ENCODE measurements at places on chromosomes 12 and 14. TPM values are rescaled to one million over a fixed set of nuclear protein-coding genes. Genes with fewer than 3 reads are reported as not detected.
A peak's percentile ranks its signal among the peaks of the same experiment; 100 is the strongest.

AQP2 gene
- not detected for total RNA-seq

ZC3H14 gene
- total RNA-seq = 90.6 TPM

SERPINA10 gene
- total RNA-seq = not detected

TMEM132D gene
- 6.1 TPM for total RNA-seq

PLA2G1B gene
- total RNA-seq = not detected

DNA sequence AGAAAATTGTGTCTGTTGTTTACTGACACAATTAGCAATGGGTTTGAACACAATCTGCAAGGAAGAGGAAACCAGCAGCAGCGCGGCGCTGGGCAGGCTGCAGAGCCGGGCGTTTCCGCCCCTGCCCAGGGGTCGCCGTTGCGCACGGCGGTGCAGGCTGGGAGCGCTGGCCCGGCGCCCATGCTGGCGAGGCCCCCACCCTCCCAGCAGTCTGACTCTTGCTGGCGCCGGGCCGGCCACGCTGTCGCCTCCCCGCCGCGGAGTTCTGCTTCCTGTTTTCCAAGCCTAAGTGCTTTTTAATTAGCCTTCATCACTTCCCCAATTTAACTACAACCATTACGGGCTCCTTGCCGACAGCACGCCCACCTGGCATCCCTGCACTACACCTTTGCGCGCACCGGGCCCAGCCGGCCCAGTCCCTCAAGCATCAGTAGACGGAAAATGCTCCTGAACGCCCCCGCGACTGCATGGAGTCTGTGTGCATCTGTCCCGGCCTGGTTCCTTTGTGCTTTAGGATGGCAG lies 212.1 kb downstream of the GXYLT1 start:
- H3K36me3 ChIP-seq = no peaks in the 10 kb centered on the region
- H3K4me1 ChIP-seq = no peaks in the 10 kb centered on the region
- H3K4me3 ChIP-seq = peak overlapping the region; percentile 76
- peaks cover 26% of the 10 kb centered on the region for H3K27me3 ChIP-seq

- DNase-seq = no peak
- no peak overlapping the region for H3K4me3 ChIP-seq
- no peaks in the 10 kb centered on the region for H3K4me1 ChIP-seq
- no peaks in the 10 kb centered on the region for H3K36me3 ChIP-seq
Observed at GRCh38 chr12:44286821-44287505, 451.1 kb downstream of the TMEM117 start.

- no peak overlapping the region for H3K4me3 ChIP-seq
- H3K27ac ChIP-seq = no peak overlapping the region
- no peaks in the 10 kb centered on the region for H3K27me3 ChIP-seq
- no peaks in the 10 kb centered on the region for H3K36me3 ChIP-seq
Observed at GRCh38 chr12:103368167-103368566, 127.6 kb downstream of the C12orf42 start.

- no peaks in the 10 kb centered on the region for H3K4me1 ChIP-seq
- no peak for DNase-seq
- H3K27me3 ChIP-seq = no peaks in the 10 kb centered on the region
- H3K27ac ChIP-seq = no peak overlapping the region
- no peaks in the 10 kb centered on the region for H3K36me3 ChIP-seq
Observed at GRCh38 chr14:23269193-23269592, 16.7 kb downstream of the HOMEZ start.

- no peaks in the 10 kb centered on the region for H3K4me1 ChIP-seq
- DNase-seq = no peak
- no peak overlapping the region for H3K27ac ChIP-seq
- H3K4me3 ChIP-seq = no peak overlapping the region
Observed at GRCh38 chr14:73888460-73888725, 1.7 kb downstream of the ZNF410 start.

DNA sequence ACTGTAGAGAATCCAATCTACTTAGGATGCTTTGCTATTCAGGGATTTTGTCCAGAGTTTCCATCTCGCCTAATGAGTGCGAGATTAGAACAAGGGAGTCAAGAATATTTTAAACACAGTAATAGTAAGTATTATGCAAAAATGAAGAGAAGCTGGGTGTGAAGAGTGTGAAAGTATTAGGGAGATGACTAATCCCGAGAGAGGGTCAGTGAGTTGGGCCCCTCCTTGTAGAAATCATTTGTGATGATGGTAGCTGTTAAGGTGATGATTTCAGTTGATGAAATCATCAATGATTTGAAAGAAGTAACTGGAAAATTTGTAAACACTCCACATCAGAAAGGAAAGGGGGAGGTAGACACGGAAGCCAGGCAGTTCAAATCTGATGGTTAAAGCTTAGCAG lies 478.9 kb upstream of the MGAT4C start:
- no peaks in the 10 kb centered on the region for H3K27me3 ChIP-seq
- H3K4me1 ChIP-seq = no peaks in the 10 kb centered on the region
- DNase-seq = no peak
- no peaks in the 10 kb centered on the region for H3K36me3 ChIP-seq
- H3K4me3 ChIP-seq = no peak overlapping the region
- H3K27ac ChIP-seq = no peak overlapping the region

GRCh38 chr12:62044450-62045135 lies 215.6 kb upstream of the USP15 start:
- H3K36me3 ChIP-seq = no peaks in the 10 kb centered on the region
- H3K27ac ChIP-seq = no peak overlapping the region
- H3K4me3 ChIP-seq = no peak overlapping the region
- no peak for DNase-seq
- no peaks in the 10 kb centered on the region for H3K4me1 ChIP-seq

DNA sequence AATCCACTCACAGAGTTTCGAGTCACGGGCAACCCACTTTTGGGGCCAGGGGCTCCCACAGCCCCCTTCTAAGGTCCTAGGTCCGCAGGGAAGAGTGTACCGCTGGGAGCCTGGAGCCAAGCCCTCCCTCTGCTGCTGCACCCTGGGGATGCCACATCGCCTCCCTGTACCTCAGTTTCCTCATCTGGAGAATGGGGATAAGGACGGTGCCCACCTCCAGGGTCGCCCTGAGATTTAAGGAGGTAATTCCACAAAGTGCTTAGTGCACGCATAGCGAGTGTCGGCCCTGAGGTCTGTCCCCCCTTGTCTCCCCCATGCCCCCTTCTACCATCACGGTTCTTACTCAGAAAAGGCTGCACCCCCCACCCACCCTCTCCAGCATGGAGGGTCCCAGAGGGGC lies 35.5 kb downstream of the NCOR2 start:
- peaks cover 56% of the 10 kb centered on the region for H3K36me3 ChIP-seq
- peaks cover 3% of the 10 kb centered on the region for H3K4me1 ChIP-seq
- no peak for DNase-seq
- no peak overlapping the region for H3K27ac ChIP-seq

GRCh38 chr12:116880213-116880816 lies 926 bp downstream of the HRK start:
- H3K36me3 ChIP-seq = no peaks in the 10 kb centered on the region
- peaks cover 47% of the 10 kb centered on the region for H3K27me3 ChIP-seq
- peak; percentile 38 for DNase-seq
- H3K4me3 ChIP-seq = peak overlapping the region; percentile 73

DNA sequence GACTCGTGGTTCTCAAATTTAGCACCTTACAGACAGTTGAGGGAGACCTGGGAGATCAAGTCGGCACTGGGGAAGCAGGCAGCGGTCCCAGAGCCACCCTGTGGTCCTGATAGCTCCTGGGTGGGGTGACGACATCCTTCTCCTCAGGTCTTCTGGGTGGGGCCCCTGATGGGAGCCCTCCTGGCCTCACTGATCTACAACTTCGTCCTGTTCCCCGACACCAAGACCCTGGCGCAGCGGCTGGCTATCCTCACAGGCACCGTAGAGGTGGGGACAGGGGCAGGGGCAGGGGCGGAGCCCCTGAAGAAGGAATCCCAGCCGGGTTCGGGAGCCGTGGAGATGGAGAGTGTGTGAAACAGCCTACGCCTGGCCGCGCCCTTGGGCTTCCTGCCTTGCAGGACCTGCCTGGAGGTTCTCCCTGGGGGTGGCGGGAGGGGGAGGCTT lies 2.6 kb downstream of the AQP6 start:
- H3K27ac ChIP-seq = no peak overlapping the region
- H3K4me1 ChIP-seq = no peaks in the 10 kb centered on the region
- H3K27me3 ChIP-seq = no peaks in the 10 kb centered on the region
- peak; percentile 61 for DNase-seq
- no peaks in the 10 kb centered on the region for H3K36me3 ChIP-seq
- no peak overlapping the region for H3K4me3 ChIP-seq

GRCh38 chr12:45089411-45090075 lies 38.6 kb upstream of the DBX2 start:
- no peak for DNase-seq
- no peaks in the 10 kb centered on the region for H3K4me1 ChIP-seq
- no peaks in the 10 kb centered on the region for H3K27me3 ChIP-seq
- peaks cover 6% of the 10 kb centered on the region for H3K36me3 ChIP-seq
- no peak overlapping the region for H3K4me3 ChIP-seq

GRCh38 chr12:47777741-47778558 lies 4.9 kb downstream of the SLC48A1 start:
- peaks cover 3% of the 10 kb centered on the region for H3K4me1 ChIP-seq
- no peak for DNase-seq
- H3K27ac ChIP-seq = no peak overlapping the region
- no peaks in the 10 kb centered on the region for H3K27me3 ChIP-seq
- H3K4me3 ChIP-seq = no peak overlapping the region

- peaks cover 17% of the 10 kb centered on the region for H3K4me1 ChIP-seq
- peak overlapping the region; percentile 97 for H3K4me3 ChIP-seq
- no peak for DNase-seq
Observed at GRCh38 chr12:14710632-14711320, 14.4 kb upstream of the GUCY2C start.

DNA sequence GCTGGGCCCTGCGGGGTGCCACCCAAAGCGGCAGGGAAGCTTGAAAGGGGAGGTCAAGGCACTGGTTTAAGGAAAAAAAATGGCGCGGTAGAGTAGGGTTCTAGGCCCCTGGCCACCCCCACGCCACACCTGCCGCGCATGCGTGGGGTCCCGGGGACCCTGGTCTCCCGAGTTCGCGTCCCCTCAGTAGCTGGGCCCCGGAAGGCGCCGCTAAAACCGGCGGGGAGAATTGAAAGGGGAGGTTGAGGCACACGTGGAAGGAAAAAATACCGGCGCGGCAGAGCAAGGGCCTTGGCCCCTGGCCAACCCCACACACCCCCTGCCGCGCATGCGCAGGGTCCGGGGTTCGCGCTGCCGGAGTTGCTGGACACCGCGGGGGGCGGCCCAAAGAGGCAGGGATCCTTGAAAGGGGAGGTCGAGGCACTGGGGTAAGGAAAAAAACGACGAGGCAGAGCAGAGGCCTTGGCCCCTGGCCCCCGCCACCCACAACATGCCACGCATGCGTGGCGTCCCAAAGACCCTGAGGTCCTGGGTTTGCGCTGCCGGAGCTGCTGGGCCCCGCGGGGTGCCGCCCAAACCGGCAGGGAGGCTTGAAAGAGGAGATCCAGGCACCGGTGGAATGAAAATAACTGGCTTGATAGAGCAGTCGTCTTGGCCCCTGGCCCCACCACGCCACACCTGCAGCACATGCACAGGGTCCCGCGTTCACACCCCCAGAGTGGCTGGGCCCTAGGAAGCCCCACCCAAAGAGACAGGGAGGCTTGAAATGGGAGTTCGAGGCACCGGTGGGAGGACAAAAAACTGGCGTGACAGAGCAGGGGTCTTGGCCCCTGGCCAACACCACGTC lies 314.5 kb downstream of the ALG10 start:
- H3K4me3 ChIP-seq = no peak overlapping the region
- H3K4me1 ChIP-seq = no peaks in the 10 kb centered on the region
- no peak for DNase-seq
- H3K27ac ChIP-seq = no peak overlapping the region
- H3K27me3 ChIP-seq = no peaks in the 10 kb centered on the region
- H3K36me3 ChIP-seq = peaks cover 14% of the 10 kb centered on the region

- DNase-seq = no peak
- H3K27me3 ChIP-seq = no peaks in the 10 kb centered on the region
- peaks cover 4% of the 10 kb centered on the region for H3K36me3 ChIP-seq
- H3K4me1 ChIP-seq = no peaks in the 10 kb centered on the region
- H3K4me3 ChIP-seq = no peak overlapping the region
- H3K27ac ChIP-seq = no peak overlapping the region
Observed at GRCh38 chr14:104881369-104881979, 16.4 kb downstream of the CEP170B start.

All from H9 (cell line).